ENCODE measurements at places on chromosomes 7 and 10.

- DNase-seq, result no peak
Observed at GRCh38 chr7:80634505-80634904, 3.9 kb upstream of the CD36 start.

GRCh38 chr7:23712368-23713284 is 2.6 kb downstream of the STK31 start:
- DNase-seq, result no peak

DNA sequence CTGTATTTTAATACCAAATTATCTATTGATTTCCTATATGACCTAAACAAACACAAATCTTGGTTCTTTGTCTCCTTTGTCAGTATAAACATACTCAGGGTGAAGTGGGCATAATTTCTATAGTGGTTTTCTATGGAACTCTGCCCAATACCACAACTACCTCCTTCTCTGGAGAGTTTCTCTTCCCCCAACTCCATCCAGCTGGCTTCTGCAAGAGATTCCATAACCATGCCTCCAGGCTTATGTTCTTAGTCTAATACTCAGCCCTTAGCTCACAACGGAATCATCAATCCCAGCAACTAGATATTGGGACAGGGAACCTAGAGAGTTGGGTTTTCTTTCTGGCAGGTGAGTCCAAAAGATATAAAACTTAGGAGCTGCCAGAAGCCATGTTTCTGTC is 127.3 kb downstream of the TRIL start:
- DNase-seq, result no peak

DNA sequence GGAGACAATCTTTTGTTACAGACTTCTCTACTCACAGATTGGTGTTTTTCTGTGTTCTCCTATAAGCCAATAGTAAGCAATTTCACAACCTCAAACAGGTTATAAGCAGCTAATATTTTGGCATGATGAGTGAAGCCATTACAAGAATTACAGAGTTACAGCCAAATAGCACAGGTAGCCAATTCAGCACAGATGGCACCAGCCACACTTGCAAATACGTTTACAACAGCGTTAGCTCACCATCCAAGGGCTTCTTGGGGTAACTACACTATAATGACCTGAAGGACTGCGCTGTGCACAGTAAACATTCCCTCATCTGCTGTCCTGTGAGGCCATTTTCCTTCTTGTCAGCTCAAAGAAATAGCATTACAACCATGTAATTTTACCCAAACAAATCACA is 428.6 kb downstream of the TCERG1L start:
- DNase-seq, result no peak

DNA sequence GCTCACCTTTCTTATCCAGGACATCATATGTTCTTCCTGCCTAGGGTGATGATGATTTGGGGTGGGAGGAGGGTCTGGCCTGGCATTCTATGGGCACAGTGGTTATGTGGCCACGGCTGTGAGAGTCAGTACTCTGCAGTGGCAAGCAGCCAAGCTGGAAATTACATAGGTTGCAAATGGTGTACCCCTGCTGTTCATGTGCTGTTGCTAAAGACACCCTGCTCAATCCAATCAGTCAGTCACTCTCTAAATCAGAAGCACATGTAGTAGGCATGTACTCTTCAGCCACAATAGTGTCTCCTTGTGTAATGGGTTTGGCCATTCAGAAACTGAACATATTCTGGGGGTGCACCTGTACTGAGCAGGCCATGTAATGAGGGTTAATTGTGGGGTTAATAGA is 449.1 kb upstream of the ANKRD30A start:
- no peak for DNase-seq

DNA sequence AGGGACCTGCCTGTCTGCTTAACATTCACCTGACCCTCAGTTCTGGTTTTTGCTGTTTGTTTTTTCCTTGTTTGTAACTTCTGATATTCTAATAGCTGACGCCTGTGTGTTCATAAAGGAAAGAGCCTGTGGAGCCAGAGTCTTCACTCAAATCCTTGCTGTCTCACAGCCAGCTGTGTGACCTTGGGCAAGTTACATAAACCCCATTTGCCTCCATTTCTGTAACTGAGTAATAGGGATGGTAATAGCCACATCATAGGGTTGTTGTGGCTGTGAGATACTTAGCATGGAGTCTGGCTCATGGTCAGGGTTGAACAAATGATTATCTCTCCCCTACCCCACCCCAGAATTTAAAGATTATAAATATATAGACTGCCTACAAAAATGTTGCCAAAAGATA is 27.0 kb downstream of the WBP1L start:
- no peak for DNase-seq

- no peak for DNase-seq
Observed at GRCh38 chr10:1960982-1961381, 223.7 kb upstream of the ADARB2 start.

GRCh38 chr10:133511408-133511807 is 15.8 kb upstream of the CYP2E1 start:
- DNase-seq, result no peak

- no peak for DNase-seq
Observed at GRCh38 chr10:28374036-28374435, 71.2 kb upstream of the MPP7 start.

DNA sequence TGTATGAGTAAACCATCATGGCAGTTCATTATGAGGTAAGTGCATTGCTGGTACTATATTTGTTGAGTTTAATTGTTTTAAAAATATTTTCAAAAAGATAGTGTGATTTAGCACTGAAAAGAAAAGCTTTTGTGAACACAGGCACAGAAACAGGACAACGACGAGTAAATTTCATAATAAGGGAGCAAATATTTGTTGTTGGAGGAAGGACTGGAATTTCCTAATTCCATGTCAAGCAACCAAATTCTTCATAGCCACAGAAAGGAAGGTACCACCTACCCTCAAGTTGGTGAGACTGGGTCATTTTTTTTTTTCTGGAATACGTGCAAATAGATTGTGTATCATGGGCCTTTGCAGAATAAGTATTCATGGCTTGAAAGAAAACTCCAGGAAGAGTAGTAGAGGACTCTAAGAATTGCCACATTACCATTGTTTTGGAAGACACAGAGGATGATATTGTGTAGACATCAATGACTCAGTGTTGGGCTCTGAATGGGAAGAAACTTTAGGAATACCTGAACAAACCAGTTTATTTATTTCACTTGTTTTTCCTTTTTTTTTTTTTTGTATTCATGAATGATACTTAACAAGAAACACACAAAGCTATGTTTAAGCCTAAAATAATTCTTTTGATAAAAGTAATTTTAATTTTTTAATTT is 7.8 kb downstream of the UBE2D4 start:
- no peak for DNase-seq

GRCh38 chr7:43873300-43873699 is 4.0 kb upstream of the MRPS24 start:
- no peak for DNase-seq

Measured in hypothalamus (tissue), 51 donors.